Right renal pelvis (tissue), 4 donors: ENCODE measurements at places on chromosomes 7 and 10.

- DNase-seq, result no peak
Measured at GRCh38 chr10:27986821-27987220, 12.1 kb downstream of the ODAD2 start.

DNA sequence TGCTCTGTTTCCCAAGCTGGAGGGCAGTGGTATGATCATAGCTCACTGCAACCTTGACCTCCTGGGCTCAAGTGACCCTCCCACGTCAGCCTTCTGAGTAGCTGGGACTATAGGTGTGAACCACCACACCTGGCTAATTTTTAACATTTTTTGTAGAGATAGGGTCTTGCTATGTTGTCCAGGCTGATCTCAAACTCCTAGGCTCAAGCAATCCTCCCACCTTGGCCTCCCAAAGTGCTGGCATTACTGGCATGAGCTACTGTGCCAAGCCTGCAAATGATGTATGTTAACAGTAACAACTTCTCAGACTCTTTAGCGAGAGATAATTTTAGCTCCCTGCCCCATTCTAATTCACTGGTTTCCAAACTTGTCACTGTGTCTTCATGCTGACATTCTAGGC lies 27.7 kb upstream of the SEPHS1 start:
- DNase-seq, result no peak

- DNase-seq, result no peak
Measured at GRCh38 chr10:96992721-96993120, 160.6 kb downstream of the LCOR start.

- no peak for DNase-seq
Measured at GRCh38 chr7:12768948-12769347, 81.5 kb downstream of the ARL4A start.

GRCh38 chr7:123538897-123539296 lies 4.5 kb upstream of the IQUB start:
- DNase-seq, result no peak

DNA sequence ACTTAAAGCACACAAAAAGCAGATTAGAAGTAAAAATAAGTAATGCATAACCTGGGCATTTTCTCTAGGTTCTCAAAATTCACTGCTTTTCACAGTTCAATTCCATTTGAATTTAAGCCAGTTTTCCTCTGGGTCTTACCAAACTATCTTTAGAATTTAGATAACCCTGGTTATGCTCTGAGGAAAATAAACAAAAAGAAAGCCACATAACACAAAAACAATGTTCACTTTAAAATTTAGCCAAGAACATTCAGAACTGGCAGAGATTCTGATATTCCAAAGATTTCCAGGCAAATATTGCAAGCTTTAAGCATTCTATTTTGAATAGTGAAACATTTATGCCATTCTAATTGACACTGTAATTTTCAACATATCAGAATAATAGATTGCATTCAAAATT lies 50.7 kb upstream of the PRKG1 start:
- DNase-seq, result no peak

- no peak for DNase-seq
Measured at GRCh38 chr10:14259696-14260566, 70.8 kb downstream of the FRMD4A start.
